ENCODE measurements at places on chromosomes 16 and 17. TPM values are rescaled to one million over a fixed set of nuclear protein-coding genes. Genes with fewer than 3 reads are reported as not detected.

- no peaks in the 10 kb centered on the region for H3K27me3 ChIP-seq
- peaks cover 8% of the 10 kb centered on the region for H3K4me1 ChIP-seq
- DNase-seq = no peak
- H3K4me3 ChIP-seq = no peak overlapping the region
Measured at GRCh38 chr17:45338023-45338781, 21.4 kb upstream of the MAP3K14 start.

DNA sequence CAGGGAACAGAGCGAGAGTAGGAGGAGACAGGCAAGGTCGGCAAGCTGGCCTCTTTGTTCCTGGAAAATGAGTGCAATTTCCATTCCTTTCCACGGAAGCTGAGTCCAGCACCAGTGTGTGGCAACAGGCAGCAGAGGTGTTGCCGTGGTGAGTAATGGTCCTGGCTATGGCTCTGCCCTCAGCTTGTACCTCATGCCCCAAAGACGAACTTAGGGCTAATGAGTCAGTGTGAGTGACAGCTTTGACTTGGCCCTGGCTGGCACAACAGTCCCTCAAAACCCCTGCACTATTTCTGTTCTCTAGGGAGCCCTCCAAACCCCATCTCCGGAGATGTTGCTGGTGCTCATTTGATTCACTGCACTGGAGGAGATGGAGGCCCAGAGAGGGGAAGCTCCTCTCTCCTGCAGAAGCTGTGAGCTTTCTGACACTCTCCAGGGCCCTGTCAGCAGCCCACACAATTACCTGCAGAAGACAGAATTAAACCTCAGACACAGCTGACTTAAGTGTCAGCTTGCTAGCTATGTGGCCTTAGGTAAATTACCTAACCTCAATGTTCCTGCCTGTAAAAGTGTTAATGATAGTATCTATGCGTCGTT is 129.9 kb downstream of the TMEM132E start:
- H3K27ac ChIP-seq = no peak overlapping the region
- H3K27me3 ChIP-seq = no peaks in the 10 kb centered on the region
- DNase-seq = peak; percentile 14
- H3K36me3 ChIP-seq = no peaks in the 10 kb centered on the region
- H3K4me1 ChIP-seq = no peaks in the 10 kb centered on the region

GRCh38 chr16:79318143-79318899 is 282.2 kb downstream of the MAF start:
- H3K27ac ChIP-seq = no peak overlapping the region
- no peaks in the 10 kb centered on the region for H3K4me1 ChIP-seq
- peaks cover 95% of the 10 kb centered on the region for H3K27me3 ChIP-seq
- no peak overlapping the region for H3K4me3 ChIP-seq
- H3K36me3 ChIP-seq = no peaks in the 10 kb centered on the region

DNA sequence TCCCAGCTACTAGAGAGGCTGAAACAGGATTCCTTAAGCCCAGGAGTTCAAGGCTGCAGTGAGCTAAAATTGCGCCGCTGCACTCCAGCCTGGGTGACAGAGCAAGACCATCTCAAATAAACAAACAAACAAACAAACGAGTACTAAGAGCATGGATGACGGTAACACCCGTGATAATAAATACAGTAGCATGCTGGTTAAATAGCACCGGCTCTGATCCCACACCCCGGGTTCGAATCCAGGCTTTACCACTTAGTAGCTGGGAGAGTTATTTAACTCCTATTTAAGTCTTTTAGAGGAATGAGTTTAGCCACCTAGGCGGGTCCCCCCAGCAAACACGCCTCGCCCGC is 301 bp upstream of the METTL22 start:
- H3K4me3 ChIP-seq = peak overlapping the region; percentile 84
- H3K36me3 ChIP-seq = peaks cover 14% of the 10 kb centered on the region
- peaks cover 11% of the 10 kb centered on the region for H3K4me1 ChIP-seq
- DNase-seq = no peak

ALOXE3 gene
- 13.1 TPM for total RNA-seq

NT5C gene
- total RNA-seq = 105 TPM

CTRB1 gene
- total RNA-seq = not detected

FLOT2 gene
- 98.5 TPM for total RNA-seq

All from MCF 10A (cell line).